ENCODE measurements at places on chromosomes 1 and 21.

- DNase-seq = no peak
These were observed 15.9 kb downstream of the TMEM63A start for GRCh38 chr1:225866061-225866837.

DNA sequence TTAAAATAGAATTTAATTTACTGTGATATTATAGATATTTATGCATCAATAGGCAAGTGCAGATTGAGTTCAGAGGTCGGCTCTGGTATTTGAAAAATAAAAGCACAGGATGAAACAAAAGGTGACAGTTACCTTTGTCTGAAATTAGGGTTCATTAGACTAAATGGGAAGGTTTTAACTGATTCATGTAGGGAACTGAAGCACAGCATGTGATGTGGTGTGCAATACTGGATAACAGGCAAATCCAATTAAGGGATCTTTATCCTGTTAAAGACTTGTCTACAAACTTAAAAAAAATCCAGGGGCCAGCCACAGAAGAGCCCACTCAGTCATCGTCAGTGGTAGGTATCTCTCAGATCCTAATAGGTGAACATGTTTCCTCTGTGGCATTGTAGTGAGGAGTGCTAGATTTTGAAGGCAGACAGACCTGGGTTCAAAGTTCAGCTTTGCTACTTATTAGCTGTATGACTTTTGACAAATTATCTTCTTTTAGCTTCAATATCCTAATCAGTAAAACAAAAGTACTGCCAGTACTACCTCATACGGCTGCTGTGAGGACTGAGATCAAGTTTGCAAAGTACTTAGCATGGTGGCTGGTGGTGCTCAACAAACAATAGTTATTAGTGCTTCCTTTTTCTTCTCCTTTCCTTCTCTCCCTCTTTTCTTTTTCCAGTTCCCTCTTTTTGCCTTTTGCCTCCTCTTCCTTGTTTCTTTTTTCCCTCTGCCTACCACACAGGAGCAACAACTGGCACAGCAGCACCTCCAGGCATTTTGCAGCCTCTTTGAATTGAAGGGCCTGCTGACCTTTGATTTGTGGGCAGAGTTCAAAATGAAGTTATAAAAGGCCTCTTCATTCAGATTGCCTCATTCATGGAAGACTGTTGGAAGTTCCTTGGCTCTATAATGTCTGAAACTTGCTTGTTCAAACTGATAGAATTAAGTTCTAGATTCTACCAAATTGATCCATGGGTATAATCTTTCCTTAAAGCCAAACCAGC, 44.9 kb upstream of the FOXD3 start:
- no peak for DNase-seq

DNA sequence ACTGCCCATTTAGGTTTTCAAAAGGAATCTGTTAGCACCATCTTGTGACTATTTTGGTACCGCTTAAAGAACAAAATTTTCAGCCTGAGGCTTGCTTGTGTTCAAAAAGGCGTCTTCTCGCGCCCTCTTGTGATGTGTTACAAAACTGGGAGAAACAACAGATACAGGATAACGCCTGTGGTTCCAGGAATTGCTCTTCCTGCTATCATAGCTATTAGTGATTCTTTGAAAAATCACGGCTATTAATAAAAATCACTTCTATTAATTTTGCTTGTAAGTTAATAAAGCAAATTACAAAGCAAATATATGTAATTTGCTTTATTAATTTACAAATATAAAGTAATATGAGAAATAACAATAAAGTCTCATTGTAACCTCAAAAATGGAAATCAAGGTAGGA, 82.2 kb upstream of the ABCD3 start:
- peak; percentile 67 for DNase-seq

DNA sequence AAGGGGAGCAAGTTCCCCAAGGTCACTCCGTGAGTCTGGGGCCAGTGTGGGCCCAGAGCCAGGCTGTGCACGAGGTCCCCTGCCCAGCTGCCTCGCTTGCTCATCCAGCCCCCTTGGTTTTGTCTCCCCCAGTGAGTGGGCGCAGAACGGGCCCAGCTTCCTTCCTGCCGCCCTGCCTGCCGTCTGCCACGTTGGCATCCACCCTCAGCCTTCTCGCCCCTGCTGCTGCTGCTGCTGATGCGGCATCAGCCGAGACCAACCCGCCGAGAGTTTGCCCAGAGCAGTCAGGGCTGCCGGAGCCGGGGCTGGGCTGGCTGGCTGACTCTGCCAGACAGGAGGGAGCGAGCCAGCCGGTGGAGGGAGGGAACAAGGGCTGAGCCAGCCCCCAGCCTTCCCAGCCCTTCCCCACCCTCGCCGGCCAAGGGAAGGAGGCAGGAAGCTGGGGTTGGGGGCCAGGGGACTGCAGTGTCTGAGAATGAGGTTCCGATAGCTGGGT, 31.4 kb upstream of the WASF2 start:
- DNase-seq = no peak

- DNase-seq = no peak
These were observed 15.1 kb upstream of the MX1 start for GRCh38 chr21:41410767-41411448.

DNA sequence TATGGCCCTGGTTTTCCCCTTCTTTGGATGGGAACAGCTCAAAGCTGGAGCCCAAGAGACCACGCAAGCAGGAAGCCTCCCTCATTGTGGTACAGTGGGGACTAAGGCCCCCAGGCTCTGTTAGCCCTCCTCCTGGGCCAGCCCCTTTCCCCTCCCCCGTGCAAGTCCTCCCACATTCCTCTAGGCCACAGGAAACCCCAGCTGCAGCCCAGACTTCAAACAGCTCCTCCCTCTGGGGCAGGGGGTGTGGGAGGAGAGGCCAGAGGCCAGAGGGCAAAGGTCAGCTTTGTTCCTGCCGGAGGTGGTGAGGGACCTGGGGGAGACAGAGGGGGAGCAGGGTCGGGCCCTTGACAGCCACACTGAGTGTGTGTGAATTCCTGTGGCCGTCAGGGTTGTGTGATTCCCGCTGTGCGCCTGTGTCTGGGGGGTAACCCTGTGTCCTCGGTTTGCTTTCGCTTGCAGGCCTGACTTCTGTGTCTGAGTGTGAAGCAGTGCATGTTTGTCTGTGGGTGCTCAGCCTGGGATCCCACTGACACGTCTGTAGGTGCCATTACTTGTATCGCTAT, 3.4 kb upstream of the AHDC1 start:
- DNase-seq = peak; percentile 84

DNA sequence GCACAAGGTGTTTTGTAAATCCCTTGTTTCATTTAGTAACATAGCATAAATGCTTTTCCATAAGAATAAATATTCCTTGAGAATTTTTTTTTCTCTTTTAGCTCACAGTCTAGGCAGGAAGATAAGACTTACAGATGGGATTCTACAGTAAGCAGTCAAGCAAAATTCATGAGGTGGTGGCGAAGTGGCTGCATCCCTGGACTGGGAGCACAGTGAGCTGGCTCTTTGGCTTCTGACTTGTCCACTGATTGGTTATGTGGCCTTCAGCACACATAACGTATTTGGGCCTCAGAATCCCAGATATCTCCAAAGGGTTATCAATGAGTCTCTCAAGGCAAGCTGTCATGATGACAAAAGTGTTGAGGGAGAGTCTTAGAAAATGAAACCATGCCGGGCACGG, 99.8 kb downstream of the EBNA1BP2 start:
- DNase-seq = no peak

- DNase-seq = peak; percentile 93
These were observed 27.5 kb downstream of the DMBX1 start for GRCh38 chr1:46517010-46517600.

DNA sequence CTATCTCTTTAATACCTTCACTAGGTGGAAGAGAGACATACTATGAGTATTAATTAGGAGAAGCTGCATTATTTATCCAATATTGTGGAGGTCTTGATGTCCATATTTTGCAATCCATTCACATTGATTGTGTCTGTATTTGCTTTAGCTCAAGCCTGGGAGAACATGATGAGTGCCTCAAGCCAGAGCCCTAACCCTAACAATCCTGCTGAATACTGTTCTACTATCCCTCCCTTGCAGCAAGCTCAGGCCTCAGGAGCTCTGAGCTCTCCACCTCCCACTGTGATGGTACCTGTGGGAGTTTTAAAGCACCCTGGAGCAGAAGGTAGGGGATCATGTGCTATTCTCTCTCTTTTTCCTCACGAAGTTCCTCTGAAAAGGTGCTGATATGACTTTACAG, 99.5 kb downstream of the CC2D1B start:
- DNase-seq = no peak

GRCh38 chr21:42313501-42313969, 1.7 kb downstream of the TFF3 start:
- DNase-seq = peak; percentile 69

DNA sequence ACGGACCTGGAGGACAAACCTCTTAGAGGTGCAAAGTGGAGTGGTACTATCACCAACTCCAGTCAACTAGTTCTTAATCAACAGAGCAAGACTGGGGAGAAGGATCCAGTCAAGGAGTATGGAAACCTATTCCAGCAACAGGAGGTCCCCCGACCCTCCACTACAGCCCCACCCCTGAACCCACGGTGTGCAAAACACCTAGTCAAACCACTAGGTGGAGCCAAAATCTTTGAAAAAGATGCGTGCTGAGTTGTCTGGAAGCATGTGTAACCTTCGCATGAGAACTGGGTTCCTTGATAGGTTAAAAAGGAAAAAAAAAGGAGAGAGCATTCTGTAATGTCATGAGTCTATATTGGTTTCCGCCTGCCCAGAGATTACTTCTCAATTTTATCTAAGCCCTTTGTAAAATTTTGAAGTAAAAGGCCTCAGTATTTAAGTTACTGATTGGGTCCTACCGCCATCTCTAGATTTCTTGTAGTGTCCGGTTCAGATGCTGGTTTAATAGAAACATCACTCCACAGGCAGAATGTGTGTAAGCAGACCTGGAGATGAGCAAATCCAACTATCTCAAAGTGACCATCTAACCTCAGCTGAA, 81.9 kb upstream of the HAO2 start:
- DNase-seq = peak; percentile 70

Measured in H9 (cell line).